ENCODE measurements at places on chromosomes 3 and 15. TPM values are rescaled to one million over a fixed set of nuclear protein-coding genes. Genes with fewer than 3 reads are reported as not detected.

DNA sequence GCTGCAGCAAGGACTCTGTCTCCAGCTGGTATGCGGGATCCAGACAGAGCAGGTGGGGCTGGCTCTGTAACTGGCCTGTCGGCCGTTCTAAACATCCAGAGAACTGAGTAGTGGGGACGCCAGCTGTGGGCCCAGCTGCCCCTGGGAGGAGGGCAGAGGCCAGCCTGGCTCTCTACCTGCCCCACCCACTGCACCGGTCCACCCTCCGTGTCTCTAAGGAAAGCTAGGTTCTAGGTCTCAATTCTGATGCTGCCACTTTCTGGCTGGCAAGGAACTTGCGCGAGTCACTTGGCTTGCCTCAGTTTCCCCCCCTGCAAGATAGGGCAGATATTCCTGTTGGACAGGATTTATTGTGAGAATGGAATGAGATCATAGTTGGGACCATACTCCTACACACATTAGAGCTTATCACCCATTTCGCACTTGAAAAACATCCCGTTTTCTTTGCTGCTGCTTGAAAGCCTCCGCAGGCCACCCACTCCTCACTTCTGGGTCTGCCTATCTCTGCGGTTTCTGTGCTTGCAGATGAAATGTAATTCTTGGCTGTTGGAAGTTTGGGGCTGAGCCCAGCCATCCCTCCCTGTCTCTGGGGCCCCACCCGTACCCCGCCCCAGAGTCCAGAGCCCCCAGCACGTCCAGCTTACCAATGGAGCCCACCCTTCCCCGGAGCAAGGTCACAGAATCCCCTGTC lies 65.8 kb downstream of the IQSEC1 start:
- no peak for DNase-seq

GRCh38 chr15:69979262-69979661 lies 118.5 kb downstream of the TLE3 start:
- no peak for DNase-seq

- DNase-seq = no peak
Observed at GRCh38 chr3:59675495-59675894, 625.7 kb upstream of the CFAP20DC start.

- DNase-seq = no peak
Observed at GRCh38 chr15:33113666-33114373, 80.7 kb downstream of the FMN1 start.

Gene C3orf85
- not detected for total RNA-seq

Gene CCDC71
- 34.3 TPM for total RNA-seq

DNA sequence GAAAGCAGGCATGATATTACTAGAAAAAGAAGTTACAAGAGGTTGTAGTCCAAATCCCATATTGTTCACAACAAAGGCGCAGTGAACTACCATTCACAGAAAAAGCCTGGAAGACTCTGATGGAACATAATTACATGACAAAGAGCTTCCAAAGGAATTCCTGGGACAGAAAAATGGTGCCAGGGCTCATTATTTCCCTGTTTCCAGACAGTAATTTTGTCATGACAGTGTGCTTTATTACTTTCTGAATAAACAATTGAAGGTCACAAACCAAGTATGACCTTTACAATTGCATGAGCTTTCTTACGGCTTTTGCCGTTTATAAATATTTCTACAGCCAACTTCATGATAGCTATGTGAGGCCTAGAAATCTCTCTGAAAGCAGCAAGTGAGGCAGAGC lies 61.0 kb downstream of the CYFIP1 start:
- DNase-seq = no peak

DNA sequence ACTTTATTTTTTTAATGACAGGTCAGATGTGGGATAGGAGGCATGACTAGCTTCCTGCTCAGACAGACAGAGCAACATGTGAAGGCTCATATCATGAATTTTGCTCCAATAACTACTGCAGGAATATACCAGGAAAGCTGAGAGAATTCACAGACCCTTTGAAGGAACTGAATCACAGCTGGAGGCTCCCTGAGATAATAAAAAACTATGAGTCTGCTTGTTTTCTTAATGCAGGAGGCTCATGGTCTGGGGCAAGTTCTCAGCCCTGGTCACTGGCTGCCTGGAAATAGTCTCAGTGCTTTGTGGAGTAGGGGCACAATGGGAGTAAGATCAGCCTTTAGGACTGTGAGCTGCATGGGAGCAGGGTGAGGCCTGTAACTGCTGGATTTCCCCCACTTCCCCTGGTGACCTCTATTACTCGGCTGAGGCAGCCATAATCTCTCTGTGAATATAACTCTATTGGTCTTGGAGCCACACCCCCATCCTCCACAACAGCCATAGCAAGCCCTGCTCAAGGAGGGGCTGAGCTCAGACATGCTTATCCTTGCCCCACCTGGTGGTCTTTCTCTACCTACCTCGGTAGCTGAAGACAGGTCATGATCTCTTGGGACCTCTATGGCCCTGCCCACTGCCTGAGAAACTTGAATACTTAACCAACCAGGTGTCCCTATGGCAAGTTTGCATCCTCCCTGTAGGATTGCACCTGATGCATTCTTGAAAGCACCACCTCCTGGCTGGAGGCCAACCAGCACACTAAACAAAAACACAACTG lies 281.6 kb upstream of the TMCO5A start:
- no peak for DNase-seq

Gene SAMMSON
- 3.8 TPM for total RNA-seq

Gene TGM5
- 2.1 TPM for total RNA-seq

Gene MUC20
- 16.2 TPM for total RNA-seq

Gene CPNE9
- 0.31 TPM for total RNA-seq

Gene SERINC4
- total RNA-seq = 11.7 TPM

GRCh38 chr3:66423791-66424190 lies 77.0 kb downstream of the LRIG1 start:
- DNase-seq = no peak

Gene RRP9
- total RNA-seq = 18.1 TPM

DNA sequence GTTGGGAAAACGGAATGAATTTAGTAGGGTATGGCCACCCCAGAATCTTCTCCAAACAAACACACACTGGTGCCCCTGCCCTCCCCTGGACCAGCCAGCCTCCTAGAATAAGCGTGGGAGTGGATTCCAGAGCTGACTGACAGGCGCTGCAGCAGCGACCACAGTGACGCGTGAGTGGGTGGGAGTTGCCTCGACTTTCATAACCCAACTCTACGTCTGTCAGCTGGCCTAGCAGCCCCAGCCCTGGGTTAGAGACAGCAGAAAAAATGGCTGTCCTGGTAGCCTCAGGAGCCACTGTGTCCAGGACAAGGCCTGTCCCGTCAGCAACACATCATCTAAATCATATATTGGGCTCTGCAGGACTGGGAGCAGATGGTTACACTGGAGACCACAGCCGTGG lies 10.0 kb downstream of the PLA2G4B start:
- no peak for DNase-seq

DNA sequence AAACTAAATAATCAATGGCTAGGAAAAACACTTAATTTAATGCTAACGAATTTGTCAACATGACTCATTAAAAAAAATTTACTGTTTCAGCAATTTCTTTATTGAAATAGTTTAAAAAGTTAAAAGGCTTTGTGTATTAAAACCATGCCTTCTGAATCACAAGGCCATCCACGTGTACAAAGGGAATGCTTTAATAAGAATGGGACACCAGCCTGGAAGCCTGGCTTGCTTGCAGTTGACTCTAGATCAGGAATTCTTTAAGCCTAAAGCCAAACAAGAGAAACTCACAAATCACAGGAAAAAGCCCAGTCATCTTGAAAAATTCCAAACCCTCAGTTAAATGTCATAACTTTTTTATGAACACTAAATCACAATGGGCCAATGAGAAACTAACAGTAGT lies 137.6 kb downstream of the PEAK1 start:
- DNase-seq = peak; percentile 63

DNA sequence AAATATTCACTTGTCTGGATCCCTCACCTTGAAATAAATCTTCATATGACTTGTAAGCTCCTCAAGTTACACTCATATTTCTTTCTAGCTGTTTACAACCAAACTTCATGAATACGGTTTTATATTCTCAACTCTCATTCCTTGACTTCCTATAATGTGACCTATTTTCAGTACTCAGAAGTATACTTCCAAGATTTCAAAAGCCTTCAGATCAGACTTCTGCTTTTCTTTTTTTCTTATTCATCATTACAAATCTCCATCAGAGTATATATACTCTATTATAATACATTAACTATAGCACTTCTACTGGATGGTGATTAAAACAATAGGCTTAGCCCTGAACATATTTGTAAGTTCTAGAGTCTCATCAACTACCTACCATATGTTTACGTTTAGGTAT lies 123.6 kb upstream of the ALCAM start:
- DNase-seq = no peak

Gene VGLL3
- total RNA-seq = 27.6 TPM

- DNase-seq = no peak
Observed at GRCh38 chr3:47464588-47464987, 11.2 kb downstream of the SCAP start.

- DNase-seq = no peak
Observed at GRCh38 chr15:67917037-67917436, 77.2 kb upstream of the RNU6-1 start.

Gene PLSCR2
- 6.5 TPM for total RNA-seq

GRCh38 chr3:51942603-51943450 lies 664 bp downstream of the PARP3 start:
- no peak for DNase-seq

DNA sequence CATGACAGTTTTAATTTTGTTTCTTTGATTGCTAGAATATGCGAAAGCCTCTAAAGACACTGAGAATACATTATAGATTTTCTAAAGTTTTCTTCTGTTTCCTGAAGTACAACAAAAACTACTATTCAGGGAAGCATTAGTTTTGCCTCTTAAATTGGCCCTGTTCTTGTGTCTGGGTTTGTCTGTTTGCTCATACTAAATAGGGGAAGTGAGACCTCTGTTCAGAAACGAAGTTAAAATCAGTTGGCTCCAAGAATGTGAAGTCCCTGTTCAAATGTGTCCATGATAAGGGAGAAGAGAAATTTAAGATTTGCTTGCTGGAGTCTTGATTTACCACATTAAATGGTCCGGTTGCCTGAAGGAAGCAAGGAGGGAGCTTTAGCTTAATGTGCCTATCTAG lies 327.3 kb upstream of the GBE1 start:
- no peak for DNase-seq

DNA sequence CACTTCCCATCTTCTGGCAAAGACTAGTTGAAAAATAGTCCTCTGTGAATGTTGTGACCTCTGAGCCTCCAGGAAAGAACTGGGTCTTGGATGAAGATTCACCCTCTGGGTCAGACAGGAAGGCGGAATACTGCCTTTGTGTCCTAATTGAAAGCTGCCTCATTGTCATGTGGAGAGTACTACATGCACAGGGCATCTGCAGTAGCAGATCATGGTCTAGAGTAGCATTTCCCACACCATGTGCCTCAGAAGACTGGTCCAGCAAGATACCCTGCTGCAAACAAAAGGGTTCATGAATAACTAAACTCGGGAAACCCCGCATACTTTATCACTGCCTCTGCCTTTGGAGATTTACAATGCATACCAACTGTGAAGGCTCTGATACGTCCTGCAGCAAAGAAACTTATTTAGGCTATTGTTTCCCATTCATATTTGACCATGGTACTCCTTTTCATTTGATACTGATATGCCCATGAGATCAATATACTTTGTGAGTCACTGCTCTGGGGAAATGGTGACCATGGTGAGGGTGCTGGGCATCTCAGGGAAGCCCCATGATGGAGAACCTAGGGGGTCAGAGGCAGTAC lies 22.7 kb downstream of the IRAK2 start:
- no peak for DNase-seq

DNA sequence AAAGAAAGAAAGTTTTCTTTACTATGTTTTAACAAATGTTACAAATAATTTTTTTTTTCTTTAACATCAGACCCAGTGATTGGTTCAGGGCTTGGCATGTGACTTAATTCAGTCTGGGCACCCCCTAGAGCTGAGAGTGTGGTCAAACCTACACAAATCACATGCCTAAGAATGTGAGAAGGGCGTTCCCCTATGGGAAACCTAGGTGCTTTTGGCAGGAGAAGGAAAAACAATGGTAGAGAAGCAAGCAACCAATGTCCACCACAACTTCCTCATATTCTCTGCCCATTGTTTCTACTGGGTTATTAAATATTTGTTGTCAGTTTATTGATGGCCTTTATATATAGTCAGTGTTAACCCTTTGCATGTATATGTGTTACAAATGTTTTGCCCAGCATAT lies 21.4 kb upstream of the PIAS1 start:
- DNase-seq = no peak

Gene ISLR
- 24.0 TPM for total RNA-seq

All from testis (tissue), 5 donors.